Astrocyte (in vitro differentiated cells and primary cell): ENCODE measurements at places on chromosomes 2 and 18. TPM values are rescaled to one million over a fixed set of nuclear protein-coding genes. Genes with fewer than 3 reads are reported as not detected.
A peak's percentile ranks its signal among the peaks of the same experiment; 100 is the strongest.

Gene GALNT5
- total RNA-seq, result 2.2 and 3.1 TPM in 2 replicates

Gene EDAR
- total RNA-seq, result 0.12 TPM in 1 of 2 replicates, not detected in the other

Gene MTCL1
- total RNA-seq, result 48.6 and 59.3 TPM in 2 replicates

DNA sequence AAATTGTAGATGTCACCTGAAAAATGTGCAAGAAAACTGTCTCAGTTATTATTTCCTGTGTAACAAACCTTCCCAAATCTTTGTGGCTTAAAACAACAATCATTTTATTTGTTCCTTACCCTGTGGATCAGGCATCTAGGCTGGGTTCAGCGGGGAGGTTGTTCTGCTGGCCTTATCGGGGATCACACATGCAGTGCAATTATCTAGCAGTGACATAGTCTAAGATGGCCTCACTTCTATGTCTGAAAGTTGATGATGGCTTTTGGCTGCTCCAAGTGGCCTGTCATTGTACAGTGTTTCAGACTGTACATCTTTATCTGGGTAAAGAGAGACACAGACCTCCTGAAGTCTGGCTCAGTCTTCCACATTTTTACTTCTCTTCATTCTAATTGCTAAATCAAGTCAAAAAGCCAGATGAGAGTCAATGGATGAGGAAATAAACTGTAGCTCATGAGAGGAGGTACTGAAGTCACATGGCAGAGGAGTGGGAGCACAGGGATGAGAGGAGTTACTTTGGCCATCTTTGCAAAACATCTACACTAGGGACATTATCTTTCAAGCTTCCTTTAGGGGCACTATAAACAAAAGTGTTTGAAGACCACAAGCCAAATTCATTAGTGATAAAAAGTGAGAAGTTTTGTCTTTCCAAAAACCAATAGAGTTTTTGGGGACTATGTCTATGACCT, 243.1 kb upstream of the CCDC68 start:
- DNase-seq, result no peak

- no peak for DNase-seq
These were observed 216.7 kb downstream of the TGIF1 start for GRCh38 chr18:3666526-3667254.

- DNase-seq, result no peak
These were observed 38.3 kb downstream of the CRACDL start for GRCh38 chr2:98897746-98898145.

- no peak for DNase-seq
These were observed 38.9 kb upstream of the KLF11 start for GRCh38 chr2:10004401-10004800.

DNA sequence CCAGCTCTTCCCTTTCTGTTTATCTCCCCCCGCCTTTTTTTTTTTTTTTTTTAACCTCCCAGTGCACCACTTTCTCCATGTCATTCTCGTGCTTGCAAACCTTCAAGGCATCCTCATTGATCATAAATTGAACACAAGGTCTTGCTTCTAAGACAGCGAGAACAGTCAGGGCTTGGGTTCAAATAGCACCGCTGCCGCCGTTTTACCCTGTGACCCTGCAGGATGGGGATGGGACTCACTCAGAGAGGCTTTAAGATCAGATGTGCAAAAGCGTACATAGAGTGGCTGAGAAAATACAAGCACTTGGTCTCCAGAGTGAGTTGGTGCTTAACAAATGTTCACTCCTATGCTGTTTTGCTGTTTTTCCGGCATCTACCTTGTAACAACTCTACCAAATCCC, 93.6 kb downstream of the TCF7L1 start:
- no peak for DNase-seq

DNA sequence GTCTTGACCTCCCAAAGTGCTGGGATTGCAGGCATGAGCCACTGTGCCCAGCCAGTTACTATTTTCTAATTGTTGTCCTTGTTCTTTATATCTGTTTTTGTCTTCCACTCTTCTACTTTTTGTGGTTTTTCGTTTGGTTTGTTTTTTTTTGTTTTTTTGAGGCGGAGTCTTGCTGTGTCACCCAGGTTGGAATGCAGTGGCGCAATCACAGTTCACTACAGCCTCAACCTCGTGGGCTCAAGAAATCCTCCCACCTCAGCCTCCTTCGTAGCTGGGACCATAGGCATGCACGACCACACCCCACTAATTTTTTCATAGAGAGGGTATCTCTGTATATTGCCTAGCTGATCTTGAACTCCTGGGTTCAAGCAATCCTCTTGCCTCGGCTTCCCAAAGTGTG, 100.7 kb downstream of the EHBP1 start:
- DNase-seq, result no peak

DNA sequence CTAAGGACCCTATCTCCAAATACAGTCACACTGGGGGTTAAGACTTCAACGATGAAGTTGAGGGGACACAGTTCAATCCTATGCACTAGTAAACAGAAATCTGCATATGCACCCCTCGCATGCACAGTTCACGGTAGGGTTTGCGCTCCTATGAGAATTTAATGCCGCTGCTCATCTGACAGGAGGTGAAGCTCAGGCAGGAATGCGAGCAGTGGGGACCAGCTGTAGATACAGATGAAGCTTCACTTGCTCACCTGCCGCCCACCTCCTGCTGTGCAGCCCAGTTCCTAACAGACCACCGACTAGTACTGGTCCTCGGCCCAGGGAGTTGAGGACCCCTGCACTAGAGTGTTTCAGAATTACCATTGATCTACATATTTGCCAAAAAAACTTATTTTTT, 40.0 kb upstream of the FAHD2A start:
- no peak for DNase-seq

DNA sequence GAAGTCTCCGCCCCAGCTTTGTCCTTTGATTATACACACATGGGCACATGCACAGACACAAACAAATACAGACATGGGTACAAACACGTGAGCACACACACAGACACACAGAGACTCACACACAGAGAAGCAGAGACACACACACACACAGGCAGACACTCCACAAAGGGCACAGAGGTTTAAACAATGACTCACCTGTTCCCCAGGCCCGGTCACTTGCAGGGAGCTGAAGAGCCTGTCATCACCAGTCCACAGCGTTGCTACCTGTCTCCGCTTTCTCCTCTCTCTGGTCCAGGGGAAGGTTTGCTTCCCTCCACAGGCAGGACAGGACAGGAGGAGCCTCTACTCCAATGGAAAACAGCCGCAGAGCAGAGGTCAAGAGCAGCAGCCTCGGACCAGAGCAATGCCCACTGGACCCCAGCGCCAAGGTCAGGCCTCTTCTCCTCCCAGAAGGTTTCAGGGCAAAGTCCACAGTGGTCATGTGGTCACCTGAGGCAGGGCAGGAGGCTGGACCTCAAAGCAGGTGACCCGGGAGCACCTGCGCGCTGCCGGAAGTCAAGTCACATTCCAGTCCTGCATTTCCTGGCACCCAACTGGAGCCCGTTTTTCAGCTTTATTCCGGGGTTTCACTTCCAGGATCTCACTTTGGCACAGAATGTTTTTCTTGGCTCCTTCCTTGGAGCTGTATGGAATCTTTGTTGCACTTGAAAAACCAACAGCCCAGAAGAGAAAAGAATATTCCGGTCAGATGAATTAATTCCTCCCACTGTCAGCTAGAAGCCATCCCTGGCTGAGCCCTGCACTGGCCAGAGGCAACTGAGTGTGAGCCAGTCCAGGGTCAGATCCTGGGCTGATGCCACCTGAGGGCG, at the start of gene RAB17:
RAB17 (minus strand) TSS at position 463 of the 869 bp plus-strand sequence. CDS start 4,580 bp downstream, outside the sequence.
- peak; percentile 42 for DNase-seq

DNA sequence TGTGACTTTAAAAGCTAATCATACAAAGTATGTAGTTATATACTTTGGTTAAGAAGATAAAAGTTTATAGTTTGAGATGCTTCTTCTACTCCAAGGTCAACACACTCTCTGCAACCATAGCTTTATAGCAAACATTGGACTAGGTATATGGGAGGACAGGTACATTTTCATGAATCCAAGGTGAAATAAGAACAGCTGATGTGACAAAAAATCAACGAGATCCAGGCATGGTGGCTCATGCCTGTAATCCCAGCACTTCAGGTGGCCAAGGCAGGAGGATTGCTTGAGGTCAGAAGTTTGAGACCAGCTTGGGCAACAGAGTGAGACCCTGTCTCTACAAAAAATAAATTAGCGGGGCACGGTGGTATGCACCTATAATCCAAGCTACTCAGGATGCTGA, 163.3 kb upstream of the VWC2L start:
- no peak for DNase-seq

GRCh38 chr18:58754544-58755068, 83.3 kb downstream of the MALT1 start:
- DNase-seq, result peak; percentile 27
